ENCODE measurements at places on chromosomes 3 and 15.

GRCh38 chr3:117532268-117532667 lies 822.7 kb downstream of the TUSC7 start:
- DNase-seq, result no peak

DNA sequence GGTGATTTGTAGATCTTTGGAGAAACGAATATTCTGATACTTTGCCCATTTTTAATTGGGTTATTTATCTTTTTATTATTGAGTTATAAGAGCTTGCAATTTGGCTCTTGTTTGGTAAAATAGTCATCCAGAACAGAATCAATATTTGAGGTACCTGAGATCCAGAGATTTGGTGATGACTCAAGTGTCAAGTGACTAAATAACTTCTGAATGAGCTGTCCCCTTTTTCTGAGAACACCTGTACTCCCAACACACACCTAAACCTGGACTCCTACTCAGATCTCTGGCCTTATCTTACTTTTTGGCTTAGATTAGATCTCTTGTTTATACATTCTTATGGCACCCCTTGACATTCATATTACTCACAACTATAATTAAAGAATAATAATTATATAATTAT lies 3.1 kb upstream of the TRA2B start:
- peak; percentile 74 for DNase-seq

GRCh38 chr15:88476635-88477060 lies 9.1 kb downstream of the MRPS11 start:
- peak; percentile 66 for DNase-seq

- peak; percentile 25 for DNase-seq
These were observed 355.1 kb downstream of the GBE1 start for GRCh38 chr3:81406318-81406717.

- DNase-seq, result no peak
These were observed 201.7 kb upstream of the PFN2 start for GRCh38 chr3:150172356-150172755.

DNA sequence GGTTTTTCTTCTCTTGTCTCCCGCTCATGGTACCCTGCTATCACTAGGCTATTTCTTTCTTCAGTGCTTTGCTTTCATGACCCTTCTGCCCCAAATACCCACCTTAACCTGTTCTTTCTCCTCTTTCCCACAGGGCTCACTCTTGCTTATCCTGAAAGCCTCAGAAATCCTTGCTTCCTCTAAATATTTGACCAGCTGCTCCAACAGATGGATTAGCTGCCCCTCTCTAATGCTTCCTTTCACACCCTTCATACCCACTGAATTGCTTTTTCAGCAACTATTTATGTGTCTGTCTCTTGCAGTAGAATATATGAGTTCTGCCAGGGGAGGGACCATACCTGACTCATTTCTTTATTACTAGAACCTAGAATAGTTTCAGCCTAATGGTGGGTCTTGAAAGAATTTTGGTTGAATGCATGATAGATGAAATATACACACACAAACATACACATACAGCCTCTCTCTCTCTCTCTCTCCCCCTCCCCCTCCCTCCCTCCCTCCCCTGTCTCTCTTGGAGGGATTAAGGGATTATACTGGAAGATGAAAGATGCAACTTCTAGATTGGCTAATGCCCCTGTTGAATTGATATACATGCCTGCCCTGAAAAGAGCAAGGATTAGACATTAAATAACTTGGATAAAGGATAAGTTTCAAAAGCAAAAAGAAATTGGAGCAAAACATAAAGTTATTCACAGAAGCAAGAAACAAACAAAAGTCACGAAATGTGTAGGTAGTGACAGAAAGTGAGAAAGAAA lies 95.0 kb upstream of the GADL1 start:
- peak; percentile 63 for DNase-seq

DNA sequence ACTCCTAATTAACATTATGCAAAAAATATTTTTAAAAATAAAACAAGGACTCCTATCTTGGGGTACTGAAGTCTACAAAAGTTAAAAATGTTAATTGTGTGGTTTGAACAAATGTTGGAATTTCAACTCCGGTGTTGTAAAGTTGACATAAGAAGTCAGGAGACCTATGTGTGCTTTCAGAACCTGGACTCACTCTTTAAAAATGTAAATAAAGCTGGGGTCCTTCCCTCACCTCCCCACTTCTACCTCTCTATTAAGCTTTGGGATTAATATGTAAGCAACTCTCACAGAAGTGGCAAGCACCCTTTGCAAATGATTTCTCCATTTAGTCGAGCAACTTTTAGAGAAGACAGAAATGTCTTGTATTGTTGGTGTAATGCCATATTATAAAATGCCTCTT lies 11.9 kb downstream of the MEIS2 start:
- no peak for DNase-seq

DNA sequence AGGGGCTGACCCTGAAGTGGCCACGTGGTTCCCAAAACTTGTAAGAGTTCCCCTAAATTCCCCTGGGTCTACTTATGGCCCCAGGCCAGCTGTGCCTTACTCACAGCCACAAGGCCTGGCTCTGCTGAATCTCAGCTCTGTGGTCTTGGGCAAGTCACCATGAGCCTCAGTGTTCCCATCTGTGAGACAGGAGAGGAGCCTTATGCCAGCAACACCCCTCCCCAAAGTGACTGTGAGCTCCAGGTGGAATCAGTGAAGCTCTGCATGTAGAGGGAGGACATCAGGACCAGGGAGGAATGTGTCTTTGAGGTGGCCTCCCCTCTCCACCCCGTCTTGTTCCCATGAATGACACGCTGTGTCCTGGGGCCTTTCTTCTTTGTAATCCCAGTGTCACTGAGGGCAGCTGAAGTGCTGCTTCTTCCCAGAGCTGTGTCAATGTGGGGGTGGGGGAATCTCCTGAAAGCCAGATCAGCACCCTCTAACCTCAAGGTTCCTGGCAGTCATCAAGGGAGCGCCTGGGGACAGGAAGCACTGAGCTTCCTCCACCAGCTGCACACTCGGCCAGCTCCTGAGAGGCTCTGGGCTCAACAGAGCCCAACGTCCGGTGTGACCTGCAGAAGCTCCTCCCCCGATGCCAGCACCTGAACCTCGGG lies 258.9 kb downstream of the UACA start:
- peak; percentile 86 for DNase-seq

Measured in DMS53 (cell line).